ENCODE measurements at places on chromosomes 4 and X.

- no peak for DNase-seq
Observed at GRCh38 chrX:101040197-101040596, 11.7 kb downstream of the TRMT2B start.

GRCh38 chr4:44845309-44845708 lies 119.0 kb upstream of the GNPDA2 start:
- DNase-seq, result no peak

- DNase-seq, result no peak
Observed at GRCh38 chr4:151692821-151693673, 67.8 kb downstream of the GATB start.

DNA sequence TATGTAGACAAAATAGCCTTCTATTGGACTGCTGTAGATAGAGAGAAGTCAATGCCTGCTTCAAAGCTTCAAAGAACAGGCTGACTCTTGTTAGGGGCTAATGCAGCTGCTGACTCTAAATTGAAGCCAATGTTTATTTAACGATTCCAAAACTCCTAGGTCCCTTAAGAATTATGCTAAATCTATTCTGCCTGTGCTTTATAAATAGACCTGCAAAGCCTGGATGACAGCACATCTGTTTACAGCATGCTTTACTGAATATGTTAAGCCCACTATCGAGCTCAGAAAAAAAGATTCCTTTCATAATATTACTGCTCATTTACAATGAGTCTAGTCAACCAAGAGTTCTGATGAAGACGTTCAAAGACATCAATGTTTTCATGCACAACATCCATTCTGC lies 54.8 kb upstream of the RBMXL3 start:
- no peak for DNase-seq

DNA sequence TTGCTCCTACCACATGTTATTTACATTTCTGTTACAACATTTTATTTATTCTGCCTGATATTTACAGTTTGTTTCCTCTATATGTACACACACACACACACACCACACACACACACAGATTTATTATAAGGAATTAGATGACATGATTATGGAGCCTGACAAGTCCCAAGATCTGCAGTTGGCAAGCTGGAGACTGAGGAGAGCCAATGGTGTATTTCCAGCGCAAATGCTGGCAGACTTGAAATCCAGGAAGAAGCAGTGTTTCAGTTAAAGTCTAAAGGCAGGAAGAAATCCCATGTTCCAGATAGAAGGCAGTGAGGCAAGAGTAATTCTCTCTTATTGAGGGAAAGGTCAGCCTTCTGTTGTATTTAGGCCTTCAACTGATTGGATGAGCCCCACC lies 1.8 kb upstream of the KLHL4 start:
- no peak for DNase-seq

GRCh38 chr4:163673848-163674697 lies 179.6 kb downstream of the TMA16 start:
- no peak for DNase-seq

- no peak for DNase-seq
Observed at GRCh38 chr4:8939840-8940742, 68.5 kb upstream of the HMX1 start.

DNA sequence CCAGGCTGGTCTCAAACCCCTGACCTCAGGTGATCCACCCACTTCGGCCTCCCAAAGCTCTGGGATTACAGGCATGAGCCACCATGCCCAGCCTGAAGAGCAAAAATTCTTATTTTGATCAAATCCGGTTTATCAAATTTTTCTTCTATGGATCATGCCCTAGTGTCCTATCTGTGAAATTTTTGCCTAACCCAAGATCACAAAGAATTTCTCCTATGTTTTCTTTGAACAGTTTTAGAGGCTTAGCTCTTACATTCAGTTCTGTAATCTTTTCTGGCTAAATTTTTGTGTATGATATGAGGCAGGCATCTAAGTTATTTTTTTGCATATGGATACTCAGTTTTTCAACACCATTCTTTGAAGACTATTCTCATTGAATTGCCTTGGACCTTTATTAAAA lies 27.4 kb downstream of the EDNRA start:
- DNase-seq, result no peak

GRCh38 chrX:253451-254297 lies 27.5 kb upstream of the PLCXD1 start:
- DNase-seq, result no peak

DNA sequence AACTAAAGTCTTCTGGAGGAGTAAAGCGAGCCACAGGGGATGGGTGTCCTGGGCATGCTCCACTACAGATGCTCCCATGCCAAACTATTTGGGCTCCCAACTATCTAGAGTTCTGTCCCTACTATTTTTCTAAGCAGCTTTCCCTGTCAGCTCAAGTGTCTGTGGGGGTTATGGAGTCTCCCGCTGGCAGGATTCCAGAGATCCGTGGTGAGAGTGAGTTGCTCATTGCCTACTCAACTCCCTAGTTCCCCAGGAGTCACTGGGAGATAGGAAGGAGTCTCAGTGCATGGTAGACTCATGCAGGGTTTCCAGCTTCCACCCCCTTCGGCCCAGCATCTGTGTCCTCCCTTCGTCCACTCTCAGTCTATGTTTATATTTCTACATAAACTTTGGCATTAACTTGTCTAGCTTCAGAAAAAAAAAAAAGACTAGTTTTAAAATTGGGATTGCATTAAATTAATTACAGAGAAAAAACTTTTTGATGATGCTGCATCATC lies 55.1 kb upstream of the INPP4B start:
- DNase-seq, result peak; percentile 2

- DNase-seq, result no peak
Observed at GRCh38 chrX:111854556-111855490, 21.2 kb upstream of the TRPC5OS start.
